ENCODE measurements at places on chromosomes 2 and 18.
A peak's percentile ranks its signal among the peaks of the same experiment; 100 is the strongest.

DNA sequence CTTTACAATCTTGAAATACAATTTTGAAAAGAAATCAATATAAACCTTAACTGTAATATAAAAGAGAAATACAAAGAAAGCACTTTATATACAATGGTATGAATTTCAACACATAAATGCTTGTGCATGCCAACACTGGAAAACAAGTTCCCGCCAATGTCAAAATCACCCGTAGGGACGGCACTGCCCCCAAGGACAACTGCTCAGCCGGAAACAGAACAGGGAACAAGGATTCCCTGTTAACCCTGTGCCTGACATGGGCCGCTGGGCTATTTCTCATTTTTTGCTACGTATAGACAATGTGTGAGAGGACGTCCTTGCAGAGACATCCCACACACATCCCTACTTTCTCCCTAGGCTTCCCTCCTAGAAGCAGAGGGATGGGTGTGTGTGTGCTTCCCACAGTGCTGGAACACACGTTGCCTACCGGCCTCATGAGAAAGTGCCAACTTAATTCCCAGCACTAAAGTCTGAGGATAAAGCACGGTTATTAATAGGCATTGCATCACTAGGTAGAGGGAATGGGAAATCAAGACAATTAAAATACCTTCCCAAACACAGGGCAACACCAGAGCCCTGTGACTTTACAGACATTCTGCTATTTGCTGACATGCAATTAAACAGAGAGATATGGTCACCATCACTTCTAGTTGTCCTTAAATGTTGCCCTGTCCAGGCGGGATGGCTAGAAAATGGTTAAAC, 14.4 kb downstream of the AFG3L2 start:
- DNase-seq = no peak

DNA sequence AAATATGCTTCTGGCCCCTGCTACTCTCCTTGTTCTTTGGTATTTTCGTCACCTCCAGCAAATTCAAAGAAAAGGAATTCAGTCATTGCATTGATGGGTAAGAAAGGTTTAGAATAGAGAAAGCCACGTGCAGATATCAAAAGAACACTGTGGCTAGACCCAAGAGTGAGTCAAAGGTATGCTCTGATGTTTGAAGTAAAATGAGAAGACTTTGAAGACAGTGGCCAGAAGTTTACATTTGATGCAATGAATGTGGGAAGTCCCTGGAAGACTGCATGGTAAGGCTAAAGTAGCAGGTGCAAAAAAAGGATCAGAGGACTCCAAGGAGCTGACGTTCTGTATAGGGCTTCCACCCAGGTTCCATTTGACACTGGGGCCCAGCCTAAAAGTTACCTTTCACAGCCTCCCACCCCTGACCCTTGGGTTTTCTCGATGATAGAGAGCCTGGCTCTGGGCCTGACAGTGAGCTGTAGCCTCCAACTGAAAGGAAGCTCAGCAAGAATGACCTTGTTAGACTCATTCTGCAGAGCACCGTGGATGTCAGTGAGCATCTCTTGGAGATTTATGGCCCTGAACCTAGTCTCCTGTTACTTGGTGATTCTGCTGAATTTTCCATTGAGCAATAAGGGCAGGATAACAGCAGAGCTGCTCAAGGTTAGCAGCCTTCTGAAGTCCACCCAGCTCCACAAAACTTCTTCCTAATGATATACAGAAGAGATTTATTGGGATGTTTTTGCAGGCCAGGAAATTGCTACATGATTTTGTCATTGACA, 223.7 kb upstream of the RBBP8 start:
- no peak for DNase-seq

GRCh38 chr2:240457223-240458043, 22.0 kb downstream of the GPC1 start:
- DNase-seq = peak; percentile 85

DNA sequence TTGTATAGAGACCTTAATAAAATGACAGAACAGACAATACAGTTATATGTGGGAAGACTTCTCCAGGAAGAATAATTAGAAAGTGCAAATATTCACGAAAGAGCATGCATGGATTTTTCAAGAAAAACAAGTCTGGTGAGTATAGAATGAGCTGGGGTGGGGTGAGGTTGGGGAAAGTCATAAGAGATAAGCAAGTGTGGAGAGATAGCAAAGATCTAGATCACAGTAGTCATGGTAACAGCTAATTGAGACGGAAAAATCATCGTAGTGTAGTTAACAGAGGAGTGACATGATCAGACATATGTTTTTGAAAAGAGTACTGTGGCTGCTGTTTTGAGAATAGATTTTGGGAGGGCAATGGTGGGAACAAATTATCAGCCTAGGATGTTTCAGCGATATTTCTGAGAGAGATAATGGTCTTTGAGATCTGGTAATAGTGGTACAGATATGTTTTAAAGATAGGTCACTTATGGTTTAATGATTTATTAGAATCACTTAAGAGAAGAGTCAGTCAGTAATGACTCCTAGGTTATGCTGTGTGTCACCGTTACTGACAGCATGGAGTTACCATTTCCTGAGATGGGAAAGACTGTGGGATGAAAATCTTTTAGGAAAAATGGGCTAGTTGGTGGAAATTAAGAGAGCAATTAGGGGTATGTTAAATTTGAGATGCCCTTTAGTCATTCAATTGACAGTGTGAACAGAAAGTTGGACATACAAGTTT, 248.5 kb upstream of the SLC8A1 start:
- no peak for DNase-seq

- DNase-seq = no peak
Observed at GRCh38 chr18:67613731-67614130, 97.2 kb upstream of the DSEL start.

- DNase-seq = peak; percentile 52
Observed at GRCh38 chr2:56583796-56584315, 400.1 kb downstream of the CCDC85A start.

- DNase-seq = peak; percentile 95
Observed at GRCh38 chr2:26503231-26503880, 25.4 kb upstream of the OTOF start.

GRCh38 chr2:72035518-72036172, 112.0 kb downstream of the CYP26B1 start:
- no peak for DNase-seq

DNA sequence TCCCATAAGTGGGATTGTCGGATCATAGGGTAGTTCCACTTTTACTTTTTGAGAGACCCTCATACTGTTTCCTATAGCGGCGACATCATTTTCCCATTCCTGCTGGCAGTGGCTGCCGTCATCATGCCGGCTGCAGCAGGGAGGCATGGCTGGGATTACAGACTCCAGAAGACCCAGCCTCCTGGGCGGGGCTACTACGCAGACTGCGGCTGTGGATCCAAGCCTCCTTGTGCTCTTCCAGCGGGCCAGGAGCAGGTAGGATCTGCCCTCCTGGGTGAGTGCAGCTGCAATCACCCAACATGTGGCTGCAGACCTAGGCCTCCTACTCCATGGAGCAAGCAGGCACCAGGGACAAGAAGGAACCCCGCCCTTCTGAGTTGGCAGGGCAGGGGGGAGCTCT, 359.2 kb downstream of the GALR1 start:
- no peak for DNase-seq
